ENCODE measurements at places on chromosomes 5 and 9. TPM values are rescaled to one million over a fixed set of nuclear protein-coding genes. Genes with fewer than 3 reads are reported as not detected.

GRCh38 chr9:14243514-14244042 is 70.4 kb downstream of the NFIB start:
- DNase-seq: no peak

The FBXW5 gene
- 157 TPM for total RNA-seq

The OBP2B gene
- total RNA-seq: not detected

The MAP1B gene
- total RNA-seq: 73.2 TPM

- DNase-seq: peak; percentile 92
These were observed at the start of gene ZNF354C for GRCh38 chr5:179060116-179061008. ZNF354C (plus strand) TSS chr5:179060373; CDS start chr5:179062069, 1,696 bp downstream.

DNA sequence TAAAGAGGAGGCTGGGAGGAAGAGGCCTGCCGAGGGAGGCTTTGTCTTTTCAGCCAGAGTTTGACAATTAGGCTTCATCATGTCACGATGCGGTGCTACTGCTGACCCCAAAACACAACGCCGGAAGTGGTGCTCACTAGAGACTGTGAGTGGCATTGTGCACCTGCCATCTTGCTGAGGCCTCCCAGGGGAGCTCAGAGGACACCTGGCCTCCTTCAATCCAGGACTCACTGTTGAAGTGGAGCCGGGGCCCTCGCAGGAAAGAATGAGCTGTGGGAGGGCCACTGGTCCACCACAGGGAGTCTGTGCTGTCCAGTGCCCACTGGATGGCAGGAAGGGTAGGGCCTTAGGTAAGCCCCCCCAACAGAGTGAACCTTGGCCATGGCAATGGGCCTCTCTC is 12.7 kb upstream of the SLC25A48 start:
- no peak for DNase-seq

- DNase-seq: no peak
These were observed 101.9 kb downstream of the GADD45G start for GRCh38 chr9:89706731-89707191.
